Anterior cingulate cortex (tissue), 58 donors: ENCODE measurements at places on chromosomes 16 and 17.

DNA sequence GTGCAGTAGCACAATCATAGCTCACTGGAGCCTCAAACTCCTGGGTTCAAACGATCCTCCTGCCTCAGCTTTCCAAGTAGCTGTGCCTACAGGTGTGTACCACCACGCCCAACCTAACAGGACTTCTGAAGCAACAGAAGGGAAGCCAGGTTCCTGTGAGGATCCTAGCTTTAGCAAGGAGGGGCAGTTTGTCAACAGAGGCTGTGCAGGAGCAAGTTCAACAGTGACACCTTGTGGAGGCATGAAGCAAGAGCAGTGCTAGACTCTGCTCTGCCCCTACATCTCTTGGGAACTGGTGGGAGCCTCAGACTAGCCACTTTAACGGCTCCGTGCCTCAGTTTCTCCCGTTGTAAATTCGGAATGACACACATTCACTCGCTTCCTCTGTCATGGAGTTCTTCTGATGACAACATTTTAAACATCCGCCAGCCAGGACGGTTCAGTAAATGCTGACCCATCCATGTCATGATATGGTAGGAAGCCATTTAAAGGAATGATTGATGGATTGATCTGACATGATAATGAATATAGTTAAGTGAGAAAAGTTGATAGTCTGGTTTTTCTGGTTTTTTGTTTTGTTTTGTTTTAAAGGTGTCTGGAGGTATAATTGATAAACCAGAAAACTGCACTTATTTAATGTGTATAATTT lies 218.7 kb downstream of the MRTFB start:
- no peak for DNase-seq

DNA sequence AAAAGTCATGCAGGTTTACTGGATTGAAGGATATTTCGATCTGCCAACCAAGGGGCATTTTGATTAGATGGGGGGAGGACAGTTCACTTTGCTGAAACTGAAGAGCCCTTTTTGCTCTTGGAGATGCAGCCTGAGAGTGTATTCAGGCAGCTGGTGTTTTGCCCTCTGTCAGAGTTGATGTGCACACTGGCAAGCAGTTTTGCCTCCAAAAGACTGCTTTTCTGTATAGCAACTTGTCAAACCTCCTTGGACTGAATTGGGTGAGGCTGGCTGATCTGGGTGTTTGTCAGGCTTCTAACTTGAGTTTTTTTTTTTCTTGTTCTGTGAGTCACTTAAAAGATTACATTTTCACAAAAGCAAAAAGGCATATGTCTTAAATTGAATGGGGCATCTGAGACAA lies 22.6 kb upstream of the ANKFN1 start:
- no peak for DNase-seq

GRCh38 chr17:76572201-76572910 lies 13.3 kb downstream of the ST6GALNAC2 start:
- no peak for DNase-seq

- no peak for DNase-seq
These were observed 13.9 kb upstream of the TMC7 start for GRCh38 chr16:18969855-18970240.

DNA sequence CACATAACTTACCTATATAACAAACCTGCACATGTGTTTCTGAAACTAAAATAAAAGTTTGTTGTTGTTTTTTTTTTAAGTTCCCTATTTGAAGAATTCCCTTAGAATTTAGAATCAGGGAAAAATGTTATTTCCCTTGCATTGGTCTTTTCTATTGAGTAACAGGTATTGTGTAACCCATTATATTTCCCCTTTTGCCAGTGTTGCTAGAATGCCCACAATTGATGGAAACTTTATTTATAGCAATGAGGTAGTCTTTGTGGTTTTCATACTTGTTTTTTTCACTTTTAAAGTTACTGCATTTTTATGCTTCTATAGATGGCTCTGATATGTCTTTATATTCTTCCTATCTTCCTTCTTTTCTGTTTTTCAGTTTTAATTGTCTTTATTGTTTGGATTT lies 3.9 kb downstream of the NLRP1 start:
- DNase-seq = no peak

GRCh38 chr17:62750631-62751051 lies 57.5 kb downstream of the MARCHF10 start:
- no peak for DNase-seq

GRCh38 chr17:45302649-45303173 lies 14.1 kb downstream of the MAP3K14 start:
- DNase-seq = no peak

GRCh38 chr17:37450112-37450511 lies 39.6 kb upstream of the DUSP14 start:
- DNase-seq = peak; percentile 4

DNA sequence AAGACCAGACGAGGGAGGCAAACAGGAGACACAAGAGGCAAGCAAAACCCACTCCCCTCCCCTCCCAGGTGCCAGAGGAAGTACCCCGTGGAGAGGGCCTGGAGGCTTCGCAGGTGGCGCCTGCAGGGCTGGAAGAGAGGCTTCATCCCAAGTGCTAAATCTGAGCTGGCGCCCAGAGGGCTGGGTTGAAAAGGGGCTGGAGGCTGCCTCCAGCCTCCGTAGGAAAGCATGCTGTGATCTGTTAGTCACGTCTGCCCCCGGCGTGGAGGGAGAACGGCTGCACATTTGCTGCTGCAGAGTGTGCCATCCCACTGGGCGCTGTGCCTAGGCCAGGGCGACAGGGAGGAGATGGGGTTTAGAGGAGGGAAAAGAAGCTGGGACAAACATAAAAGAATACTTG lies 16.9 kb downstream of the RPH3AL start:
- no peak for DNase-seq

GRCh38 chr17:76467366-76467765 lies at the start of gene AANAT:
TSS of gene AANAT (plus strand) at chr17:76467603. CDS start at chr17:76468747, 1,144 bp downstream.
- DNase-seq = no peak

DNA sequence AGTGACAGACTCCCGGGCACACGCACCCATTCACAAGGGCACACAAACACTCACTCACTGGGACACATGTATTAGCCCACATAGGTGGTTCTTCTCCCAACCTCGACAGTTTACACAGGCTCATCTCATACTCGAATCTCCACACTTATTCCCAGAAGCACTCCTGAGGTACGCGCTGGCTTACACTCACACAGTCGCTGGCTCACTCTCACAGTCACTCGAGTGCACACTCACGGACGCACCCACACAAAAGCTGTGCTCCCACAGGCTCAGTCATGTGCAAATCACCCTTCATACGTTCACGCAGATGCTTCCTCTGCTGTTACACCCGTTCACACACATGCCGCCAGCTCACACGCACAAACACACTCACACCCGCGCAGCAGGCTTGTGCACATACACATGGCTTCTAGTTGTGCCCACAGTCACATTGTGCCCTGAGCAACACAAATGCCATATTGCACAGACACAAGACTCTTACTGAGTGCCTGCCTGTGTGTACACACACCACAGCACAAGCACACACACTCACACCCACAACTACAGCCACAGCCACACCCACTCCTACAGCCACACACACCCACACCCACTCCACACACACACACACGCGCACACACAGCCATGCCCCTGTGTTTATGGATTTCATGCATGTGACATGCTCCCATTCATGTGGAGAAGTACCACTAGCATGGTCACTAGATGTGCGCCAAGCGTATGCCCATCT lies 8.4 kb upstream of the PRR29 start:
- DNase-seq = no peak

- DNase-seq = no peak
These were observed 45.4 kb upstream of the CCL1 start for GRCh38 chr17:34408439-34408838.

GRCh38 chr16:80151722-80152111 lies 389.1 kb upstream of the DYNLRB2 start:
- DNase-seq = no peak

GRCh38 chr16:72255786-72256185 lies 83.8 kb upstream of the PMFBP1 start:
- no peak for DNase-seq

DNA sequence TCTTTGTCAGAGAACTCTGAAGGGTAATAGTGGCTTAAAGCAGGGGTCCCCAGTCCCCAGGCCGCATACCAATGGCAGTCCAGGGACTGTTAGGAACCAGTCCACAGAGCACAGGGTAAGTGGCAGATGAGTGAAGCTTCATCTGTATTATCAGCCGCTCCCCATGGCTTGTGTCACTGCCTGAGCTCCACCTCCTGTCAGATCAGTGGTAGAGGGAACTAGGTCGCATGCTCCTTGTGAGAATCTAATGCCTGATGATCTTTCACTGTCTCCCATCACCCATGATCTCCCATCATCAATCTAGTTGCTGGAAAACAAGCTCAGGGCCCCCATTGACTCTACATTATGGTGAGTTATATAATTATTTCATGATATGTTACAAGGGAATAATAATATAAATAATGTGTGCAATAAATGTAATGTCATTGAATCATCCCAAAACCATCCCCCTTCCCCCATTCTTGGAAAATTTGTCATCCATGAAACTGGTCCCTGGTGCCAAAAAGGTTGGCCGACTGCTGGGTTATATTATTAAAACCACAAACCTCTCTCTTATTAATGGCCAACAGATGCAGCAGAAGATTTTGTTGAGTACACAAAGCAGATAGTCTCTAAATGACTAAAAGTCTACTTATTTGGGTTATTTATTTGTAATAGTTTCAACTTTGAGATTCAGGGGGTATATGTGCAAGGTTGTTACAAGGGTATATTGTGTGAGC lies 782.7 kb downstream of the CDH11 start:
- no peak for DNase-seq

DNA sequence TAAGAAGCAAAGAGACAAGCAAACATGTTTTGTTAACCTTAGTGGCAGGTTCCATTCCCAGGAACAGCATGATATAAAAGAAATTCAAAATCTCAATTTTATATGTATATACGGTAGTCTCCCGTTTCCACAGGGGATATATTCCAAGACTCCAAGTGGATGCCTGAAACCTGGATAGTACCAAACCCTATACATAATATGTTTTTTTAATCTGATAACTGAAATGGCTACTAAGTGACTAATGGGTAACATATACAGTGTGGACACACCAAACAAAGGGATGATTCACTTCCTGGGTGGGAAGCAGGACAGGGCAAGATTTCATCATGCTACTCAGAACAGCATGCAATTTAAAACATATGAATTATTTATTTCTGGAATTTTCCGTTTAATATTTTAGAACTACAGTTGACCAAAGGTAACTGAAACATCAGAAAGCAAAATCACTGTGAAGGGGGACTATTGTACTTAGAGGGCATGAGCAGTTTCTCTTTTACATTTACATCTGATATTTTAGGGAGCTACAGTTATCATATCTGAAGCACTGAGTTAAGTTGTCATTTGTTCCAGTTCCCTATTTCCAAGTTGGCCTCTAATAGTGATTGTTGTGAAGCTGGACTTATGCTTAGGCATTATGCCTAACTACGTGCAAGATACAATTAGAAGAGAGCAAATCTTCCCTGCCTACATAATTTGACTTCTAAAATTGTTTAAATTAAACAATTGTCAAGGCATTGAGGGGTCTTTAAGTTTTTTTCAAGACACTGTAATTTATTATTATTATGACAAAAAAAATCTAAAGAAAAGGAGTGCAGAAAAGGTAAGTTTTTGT lies 34.1 kb upstream of the ABCA6 start:
- no peak for DNase-seq

DNA sequence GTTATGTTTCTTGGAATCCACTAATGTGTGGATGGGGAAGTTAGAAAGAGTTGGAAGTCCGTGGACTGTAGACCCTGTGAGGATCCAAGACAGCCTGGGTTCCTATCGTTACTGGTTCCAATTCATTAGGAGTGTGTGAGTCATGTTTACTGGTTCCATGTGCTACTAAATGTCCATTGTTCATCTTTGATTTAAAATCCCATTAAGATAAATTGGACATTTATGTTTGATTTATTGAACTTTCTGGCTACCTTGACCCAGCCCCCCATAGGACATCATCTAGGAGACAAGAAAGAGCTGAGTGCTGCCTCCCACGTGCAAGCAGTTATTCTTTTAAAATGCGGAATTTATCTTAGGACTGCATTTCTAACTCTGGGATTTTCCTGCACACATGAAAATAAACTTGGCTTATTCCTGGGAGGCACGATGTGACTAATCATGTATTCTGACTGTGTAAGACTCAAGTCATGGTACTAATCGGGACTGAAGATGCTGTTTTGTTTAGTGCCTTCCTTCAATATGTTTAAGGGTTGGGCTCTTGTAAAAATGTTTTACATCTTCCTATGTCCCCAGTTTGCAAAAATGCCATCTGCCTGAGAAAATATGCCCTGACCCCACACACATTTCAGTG lies 53.4 kb downstream of the RGS9 start:
- DNase-seq = no peak

GRCh38 chr17:40614431-40615067 lies 33.1 kb downstream of the SMARCE1 start:
- DNase-seq = no peak

DNA sequence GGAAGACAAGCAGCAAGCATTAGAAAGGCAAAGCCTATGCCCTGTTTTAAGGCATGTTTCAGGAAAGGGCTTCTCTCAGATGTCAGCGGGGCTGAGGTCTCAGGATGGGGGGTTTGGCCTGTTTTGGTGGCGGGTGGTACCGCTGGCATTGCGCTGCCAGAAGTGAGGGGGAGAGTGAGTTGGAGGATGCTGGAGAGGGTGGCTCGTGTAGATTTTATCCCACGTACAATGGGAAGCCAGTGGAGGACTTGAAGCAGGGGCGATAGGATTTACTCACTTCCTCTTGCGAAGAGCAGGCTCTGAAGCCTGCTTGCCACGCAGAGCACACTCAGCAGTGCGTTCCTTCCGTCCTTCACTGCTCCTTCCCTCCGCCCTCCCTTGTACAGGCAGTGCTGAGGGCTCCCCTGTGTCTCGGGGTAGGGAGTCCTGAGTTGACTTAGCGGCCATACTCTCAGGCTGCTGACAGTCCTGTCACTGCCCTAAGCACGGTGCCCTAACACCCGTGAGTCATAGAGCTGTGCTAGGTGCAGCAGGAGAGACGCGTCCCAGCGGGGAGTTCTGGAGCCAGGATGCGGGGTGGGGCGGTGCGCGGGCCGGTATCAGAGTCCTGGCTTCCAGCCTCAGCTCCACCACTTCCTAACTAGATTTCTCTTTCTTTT lies 113.1 kb downstream of the SNX29 start:
- DNase-seq = no peak

GRCh38 chr17:13931800-13932460 lies 137.4 kb upstream of the COX10 start:
- no peak for DNase-seq

DNA sequence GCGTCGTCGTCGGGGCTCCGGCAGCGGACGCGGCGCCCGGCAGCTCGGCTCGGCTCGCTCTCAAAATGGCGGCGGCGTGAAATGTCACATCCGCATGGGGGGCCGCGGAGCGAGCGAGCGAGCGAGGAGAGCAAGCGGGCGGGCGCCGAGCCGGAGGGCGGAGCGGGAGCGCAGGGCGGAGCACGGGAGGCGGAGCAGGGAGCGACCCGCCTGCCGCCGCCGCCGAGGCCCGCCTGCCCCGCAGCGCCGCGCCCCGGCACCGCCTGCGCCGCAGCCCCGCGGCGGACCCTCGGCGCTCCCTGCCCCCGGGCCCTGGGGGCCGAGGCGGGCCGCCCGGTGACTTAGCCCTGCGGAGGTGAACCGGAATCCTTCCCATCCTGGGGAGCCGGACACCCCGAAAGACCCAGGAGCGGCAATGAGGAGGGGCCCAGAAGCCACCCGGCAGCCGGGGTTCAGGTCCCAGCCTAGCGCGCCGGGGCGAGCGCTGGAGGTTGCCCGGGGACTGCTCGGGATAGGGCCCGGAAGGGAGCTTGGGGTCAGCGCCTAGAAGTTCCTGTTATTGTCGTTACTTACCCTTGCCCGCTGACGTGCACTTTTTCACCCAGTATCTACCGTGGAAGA lies at the start of gene USP7:
Gene USP7, minus strand, starts transcription at position 86 of the 621 bp plus-strand sequence. CDS start 621 bp downstream, outside the sequence.
- peak; percentile 66 for DNase-seq
